ENCODE measurements at places on chromosomes 13 and 19.

DNA sequence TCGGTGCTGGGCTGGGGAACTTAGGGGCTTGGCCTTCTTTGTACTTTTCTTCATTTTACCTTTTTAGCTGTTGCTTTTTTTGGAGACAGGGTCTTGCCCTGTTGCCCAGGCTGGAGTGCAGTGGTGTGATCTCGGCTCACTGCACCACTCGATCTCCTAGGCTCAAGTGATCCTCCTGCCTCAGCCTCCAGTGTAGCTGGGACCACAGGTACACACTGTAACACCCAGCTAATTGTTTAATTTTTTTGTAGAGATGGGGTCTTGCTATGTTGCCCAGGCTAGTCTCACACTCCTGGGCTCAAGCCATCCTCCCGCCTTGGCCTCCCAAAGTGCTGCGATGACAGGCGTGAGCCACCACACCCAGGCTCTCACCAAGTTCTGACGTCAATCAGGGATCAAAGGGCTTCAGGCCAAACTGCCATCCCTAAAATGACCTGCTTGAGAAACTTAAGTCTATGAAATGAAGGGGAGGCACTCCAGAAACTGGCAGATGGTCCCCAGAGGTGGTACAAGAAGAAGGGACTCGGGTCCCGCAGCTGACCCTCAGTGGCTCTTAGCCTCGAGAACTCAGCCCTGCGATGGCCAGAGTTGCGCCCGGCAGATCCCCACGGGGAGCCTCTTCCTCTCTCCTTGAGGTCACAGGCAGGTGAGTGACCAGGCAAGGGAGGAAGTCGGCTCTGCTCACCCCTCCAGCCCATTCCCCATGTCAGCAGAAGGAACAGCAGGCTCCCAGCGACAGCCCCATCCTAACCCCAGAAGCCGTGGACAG, 61.7 kb downstream of the GNG7 start:
- DNase-seq = no peak

GRCh38 chr13:45849408-45849807, 2.1 kb downstream of the SIAH3 start:
- DNase-seq = no peak

DNA sequence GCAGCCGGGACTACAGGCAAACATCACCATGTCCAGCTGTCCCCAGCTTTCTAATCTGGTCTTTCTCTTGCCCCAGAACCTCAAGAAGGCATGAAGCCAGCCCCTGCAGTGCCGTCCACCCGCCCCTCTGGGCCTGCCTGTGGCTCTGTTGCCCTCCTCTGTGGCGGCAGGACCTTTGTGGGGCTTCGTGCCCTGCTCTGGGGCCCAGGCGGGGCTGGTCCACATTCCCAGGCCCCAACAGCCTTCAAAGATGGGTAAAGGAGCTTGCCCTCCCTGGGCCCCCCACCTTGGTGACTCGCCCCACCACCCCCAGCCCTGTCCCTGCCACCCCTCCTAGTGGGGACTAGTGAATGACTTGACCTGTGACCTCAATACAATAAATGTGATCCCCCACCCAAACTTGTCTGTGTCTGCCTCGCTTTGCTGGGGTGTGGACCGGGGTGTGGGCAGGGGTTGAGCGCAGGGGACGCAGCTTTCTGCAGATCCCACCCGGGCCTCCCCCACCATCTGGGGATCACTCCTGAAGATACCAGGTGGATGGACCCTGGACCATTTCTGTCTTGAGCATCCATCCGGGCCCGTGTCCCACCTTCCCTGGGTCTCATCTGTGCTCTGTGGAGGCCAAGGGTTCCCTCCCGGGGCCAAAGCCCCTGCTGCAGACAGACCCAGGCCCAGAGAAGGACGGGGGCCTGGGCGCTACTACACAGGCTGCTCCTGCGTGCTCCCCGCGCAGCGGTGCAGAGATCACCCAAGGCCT, 15.3 kb downstream of the PRKCSH start:
- no peak for DNase-seq

DNA sequence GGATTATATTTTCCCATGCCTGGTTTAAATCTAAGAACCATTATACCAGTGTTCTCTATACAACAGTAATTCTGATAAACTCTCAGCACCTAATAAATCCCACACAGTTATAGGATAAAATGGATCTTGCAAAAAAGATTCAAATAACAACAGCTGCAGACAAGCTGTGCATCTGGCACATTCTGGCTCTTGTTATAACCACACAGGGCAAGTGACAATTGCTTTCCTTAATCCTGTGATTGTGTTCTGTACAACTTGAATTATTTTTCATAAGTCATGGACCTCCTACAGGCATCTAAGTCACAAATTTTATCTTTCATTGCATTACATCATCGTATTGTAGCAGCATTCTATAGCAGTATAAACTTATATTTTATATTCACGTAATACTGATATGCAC, 948.3 kb downstream of the SLITRK1 start:
- no peak for DNase-seq

GRCh38 chr13:78131811-78132210, 213.2 kb upstream of the EDNRB start:
- DNase-seq = no peak

DNA sequence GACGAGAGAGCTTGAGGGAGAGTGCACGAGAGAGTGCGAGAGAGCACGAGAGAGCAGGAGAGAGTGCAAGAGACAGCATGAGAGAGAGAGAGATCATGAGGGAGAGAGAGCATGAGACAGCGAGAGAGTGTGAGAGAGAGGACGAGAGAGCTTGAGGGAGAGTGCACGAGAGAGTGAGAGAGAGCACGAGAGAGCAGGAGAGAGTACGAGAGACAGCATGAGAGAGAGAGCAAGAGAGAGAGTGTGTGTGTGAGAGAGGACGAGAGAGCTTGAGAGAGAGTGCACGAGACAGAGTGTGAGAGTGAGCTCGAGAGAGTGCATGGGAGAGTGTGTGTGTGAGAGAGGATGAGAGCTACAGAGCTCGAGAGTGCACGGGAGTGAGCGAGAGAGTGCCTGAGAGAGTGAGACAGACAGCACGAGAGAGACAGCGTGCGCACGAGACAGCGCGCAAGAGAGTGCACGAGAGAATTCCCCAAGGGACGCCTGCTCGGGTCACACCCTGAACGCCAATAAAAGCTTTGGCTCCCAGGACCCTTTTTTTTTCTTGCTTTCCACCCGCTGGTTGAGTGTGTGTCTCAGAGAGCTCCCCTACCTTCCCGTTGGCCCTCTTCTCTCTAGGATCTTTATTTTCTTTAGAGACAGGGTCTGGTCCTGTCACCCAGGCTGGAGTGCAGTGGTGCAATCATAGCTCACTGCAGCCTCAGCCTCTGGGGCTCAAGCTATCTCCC, 3.7 kb downstream of the CD70 start:
- no peak for DNase-seq

DNA sequence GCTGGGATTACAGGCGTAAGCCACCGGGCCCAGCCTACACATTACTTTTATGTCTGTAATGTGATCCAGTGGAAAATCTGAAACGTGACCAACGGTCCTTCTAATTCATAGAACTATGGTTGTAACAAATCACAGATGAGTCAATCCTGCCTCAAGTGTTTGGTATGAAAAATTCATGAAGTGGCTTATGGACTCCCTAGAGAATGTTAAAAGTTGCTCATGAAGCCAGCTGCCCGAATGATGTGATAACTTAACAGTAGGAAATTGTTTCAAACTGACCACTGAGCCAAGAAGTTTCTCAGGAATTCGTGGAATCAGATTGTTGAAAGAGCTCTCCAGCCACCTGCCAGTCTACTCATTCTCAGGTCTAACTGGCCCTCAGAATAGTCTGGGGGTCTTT, 59.4 kb upstream of the FARP1 start:
- no peak for DNase-seq

DNA sequence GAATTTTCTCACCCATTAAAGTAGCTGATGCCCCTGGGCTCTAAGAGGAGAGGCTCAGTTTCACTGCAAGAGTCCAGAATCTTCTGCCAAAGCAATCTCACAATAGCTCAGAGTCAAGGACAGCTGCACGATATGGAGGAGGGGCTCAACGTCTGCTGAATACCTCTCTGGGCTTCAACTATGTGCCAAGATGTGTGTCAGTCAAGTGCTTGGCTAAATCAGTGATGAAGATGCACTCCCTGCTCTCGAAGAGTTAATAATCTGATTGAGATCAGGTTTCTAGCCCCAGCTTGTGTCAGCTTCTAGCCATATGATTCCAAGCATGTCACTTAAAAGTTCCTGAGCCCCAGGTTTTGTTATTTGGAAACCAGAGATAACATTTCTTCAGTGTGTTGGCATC, 46.8 kb downstream of the KLF12 start:
- DNase-seq = no peak

DNA sequence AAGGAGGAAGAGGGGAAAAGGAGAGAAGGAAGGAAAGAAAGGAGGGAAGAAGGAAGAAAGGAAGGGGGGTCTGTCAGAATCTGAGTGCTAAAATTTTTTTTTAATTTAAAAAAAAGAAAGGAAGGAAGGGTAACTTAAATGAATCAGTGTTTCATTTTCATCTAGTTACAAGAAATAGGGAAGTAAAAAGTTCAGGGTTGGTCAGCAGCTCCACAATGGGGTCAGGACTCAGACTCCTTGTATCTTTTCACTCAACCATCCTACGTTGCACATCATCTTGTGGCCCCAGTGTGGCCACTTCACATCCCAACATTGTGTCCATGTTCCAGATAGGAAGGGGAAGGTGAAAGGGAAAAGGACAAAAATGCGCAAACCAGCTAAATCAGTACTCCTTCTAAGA, 14.3 kb upstream of the FNDC3A start:
- DNase-seq = no peak

GRCh38 chr19:17255150-17255621, 9.4 kb downstream of the USHBP1 start:
- DNase-seq = no peak
